ENCODE measurements at places on chromosomes 7 and 10.

GRCh38 chr7:128814499-128814898 lies 15.7 kb upstream of the FLNC start:
- no peak for DNase-seq

- DNase-seq: no peak
Observed at GRCh38 chr7:36677769-36678437, 46.4 kb downstream of the AOAH start.

- no peak for DNase-seq
Observed at GRCh38 chr10:1280466-1281404, 224.6 kb downstream of the WDR37 start.

GRCh38 chr10:42630537-42631134 lies 7.7 kb downstream of the ZNF33B start:
- no peak for DNase-seq

DNA sequence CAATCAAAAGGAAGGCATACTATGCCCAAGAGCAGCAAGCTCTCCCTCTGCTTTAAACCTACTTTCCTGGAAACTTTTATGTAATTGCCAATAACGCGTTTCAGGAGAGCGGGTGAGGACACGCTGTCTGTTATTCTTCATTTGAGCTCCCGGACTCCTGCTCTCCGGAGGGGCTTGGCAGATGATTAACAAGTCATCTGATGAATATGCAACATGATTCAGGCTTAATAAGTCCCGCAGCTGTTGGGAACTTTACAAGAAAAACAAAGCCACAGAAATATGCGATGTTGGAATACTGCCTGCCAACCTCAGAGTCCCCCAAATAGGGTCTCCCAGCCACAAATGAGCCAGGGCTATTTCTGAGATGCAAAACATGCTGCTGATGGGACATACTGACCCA lies 348.0 kb downstream of the GPAM start:
- no peak for DNase-seq

DNA sequence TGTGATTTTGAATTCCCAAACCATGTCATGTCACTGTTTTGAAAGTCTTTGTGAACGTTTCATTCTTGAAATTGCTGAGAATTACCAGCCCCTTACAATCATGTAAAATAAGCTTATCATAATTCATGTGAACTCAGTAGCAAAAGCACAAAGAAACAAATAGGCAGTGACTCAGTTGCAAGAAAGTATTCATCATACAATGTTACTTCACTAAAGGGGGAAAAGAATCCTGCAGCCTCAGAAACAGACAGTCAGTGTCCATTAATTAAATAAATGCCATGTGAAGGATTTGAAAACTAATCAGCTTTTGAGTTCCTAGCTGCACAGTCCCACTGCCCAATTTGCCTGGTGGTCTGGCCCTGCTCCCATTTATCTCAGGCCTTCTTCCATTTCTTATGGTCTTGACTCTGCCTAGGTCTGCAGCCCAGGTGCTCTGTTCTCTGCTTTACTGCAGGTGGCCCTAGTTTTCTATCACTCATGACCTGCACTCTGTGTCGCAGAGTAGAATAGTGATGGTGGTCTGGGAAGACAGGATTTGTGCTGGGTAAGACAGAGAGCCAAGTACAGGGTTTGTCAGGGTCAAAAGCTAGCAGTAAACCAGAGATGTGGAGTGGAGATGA lies 99.7 kb downstream of the PLCE1 start:
- no peak for DNase-seq

DNA sequence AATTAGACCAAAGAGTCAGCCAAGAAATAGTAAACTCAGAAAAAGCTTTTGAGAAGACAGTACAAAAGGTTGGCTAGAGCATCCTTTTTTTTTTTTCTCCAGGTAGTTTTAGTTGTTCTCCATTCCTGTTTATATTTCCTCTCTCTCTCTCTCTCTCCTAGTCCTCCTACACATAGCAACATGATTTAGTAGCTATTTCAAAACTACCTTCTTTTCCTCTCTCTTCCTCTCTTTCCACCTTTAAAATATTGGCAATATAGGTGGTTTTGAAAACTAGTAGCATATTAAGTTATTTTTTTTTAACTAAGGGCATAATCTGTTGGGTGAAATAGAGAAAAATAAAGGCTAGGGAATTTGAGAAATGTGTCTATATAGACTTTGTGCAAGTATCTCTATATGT lies 5.0 kb downstream of the SKIDA1 start:
- no peak for DNase-seq

- DNase-seq: no peak
Observed at GRCh38 chr7:77399816-77400215, 16.3 kb downstream of the GSAP start.

DNA sequence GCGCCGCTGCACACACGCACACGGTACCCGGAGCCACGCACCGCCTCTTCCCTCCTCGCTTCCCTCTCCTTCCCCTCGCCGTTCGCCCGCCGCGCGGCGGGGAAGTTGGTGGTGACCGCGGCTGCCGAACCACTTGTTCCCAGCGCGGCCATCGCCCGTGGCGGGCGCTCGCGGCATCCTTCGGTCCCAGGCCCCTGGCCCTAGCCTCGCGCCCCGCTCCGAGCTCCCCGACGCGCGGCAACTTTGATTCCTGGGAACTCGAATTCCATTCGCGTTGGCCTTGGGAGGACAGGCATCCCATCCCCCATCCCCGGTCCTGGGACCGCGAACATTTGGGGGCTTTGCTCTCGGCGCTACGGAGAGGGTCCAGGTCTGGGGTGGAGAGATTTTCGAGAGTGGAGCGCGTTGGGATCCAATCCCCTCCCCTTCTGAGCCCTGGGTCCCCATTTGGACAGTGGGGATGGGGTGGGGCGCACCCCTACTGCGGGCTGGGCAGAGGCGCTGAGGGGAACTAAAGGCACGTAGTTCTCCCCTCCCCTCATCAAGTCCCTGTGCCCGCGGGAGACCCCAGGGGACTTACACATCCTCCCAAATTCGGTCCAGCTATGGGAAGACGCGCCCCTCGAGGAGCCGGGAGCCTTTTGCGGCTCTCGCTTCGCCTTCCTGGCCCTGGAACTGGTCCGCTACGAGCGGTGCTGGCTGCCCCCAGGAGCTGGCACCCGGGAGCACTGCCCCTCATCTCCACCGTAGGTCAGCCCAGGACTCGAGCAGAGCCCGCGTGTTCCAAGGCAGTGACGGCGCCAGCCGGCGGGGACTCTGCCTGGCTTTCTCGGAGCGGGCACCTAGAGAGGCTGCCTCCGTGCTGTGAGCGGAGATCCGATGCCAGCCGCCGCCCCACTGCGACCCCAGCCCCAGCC lies 834 bp downstream of the CDH23 start:
- DNase-seq: no peak

- no peak for DNase-seq
Observed at GRCh38 chr10:132386419-132386831, 10.6 kb upstream of the PWWP2B start.

DNA sequence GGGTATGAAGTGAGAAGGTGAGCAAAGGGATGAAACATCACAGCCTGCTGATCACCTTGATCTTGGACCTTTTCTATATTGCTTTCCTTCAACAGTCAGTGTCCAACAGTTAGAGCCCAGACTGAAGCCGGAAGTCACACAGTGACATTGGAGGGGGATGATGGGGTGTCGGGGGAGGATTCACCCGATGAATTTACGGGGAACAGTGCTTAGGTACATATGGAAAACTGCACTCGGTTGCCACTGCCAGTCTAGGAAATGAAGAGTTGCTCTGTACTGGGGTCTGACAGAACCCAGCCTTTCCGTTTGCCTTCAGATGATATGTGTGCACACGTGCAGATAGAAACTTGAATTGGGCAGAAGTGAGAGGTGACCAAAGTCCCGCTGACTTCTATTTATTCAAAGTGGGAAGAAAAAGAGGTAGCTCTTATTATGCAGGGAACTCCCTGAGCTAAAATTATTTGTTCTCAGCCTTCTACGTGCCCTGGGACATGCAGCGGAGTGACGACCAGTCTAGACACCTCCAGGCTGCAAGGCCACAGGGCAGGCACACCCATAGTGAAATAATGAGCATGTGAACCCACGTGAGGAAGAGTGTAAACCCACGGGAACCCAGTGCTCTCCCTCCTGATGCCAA lies 107.2 kb upstream of the INHBA start:
- no peak for DNase-seq

GRCh38 chr7:83701736-83702135 lies 52.8 kb upstream of the SEMA3E start:
- no peak for DNase-seq

DNA sequence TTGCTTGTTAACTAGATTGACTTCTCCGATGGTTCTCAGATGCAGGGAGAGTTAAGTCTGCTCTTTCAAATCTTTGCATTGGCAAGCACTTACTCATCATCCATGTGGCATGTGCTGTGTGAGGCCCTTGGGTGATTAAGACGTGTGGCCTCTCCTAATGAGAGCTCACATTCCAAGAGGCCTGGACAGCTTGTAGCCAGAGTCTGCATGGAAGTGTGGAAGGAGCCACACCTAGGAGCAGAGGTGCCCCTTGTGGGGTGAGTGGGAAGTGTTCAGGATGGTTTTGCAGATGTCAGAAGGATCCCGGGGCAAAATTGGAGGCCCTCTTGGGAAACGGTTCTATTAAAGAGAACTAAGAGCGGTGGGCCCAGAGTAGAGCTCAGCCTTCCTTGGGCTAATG lies 225.9 kb downstream of the PAXIP1 start:
- no peak for DNase-seq

- no peak for DNase-seq
Observed at GRCh38 chr7:98217623-98218582, 6.7 kb downstream of the BHLHA15 start.

- DNase-seq: no peak
Observed at GRCh38 chr10:117647306-117647705, 104.8 kb downstream of the EMX2 start.

DNA sequence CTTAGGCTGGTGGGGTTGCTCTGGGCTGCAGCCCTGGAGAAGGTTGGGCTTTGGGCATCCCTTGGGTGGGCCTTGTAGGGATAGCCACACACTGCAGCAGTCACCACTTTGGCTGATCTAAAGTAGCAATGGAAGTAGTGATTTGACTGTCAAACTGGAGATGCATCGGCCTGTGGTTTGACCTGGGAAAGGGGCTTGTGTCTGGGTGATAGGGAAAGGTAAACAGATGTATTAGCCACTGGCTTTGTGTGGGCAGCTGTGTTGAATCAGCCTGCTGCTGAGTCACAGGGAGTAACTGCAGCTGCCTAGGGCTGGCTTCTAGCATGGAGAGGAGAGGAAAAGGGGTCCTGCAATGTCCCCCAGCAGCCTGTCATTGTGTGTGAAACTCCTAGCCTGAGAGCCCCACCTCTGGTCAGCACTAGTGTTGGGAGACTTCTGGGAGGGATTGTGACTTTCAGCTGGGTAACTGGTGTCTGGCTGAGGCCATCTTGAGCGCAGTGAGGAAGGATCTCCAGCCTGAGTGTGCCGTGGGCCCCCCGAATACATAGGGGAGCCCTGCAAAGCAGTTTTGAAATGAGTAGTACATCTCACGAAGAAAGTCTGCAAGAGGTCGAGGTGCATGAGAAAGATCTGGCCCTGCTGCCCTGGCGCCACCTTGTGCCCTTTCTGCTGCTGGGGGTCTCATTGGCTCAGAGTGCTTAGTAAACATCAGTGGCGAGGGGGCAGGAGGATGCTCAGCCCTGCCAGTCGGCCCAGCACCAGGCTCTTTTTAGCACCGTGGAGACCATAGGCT lies 117.3 kb downstream of the FANK1 start:
- no peak for DNase-seq

- no peak for DNase-seq
Observed at GRCh38 chr10:77291596-77292505, 345.8 kb downstream of the KCNMA1 start.

GRCh38 chr10:61662794-61663259 lies at the start of gene CABCOCO1:
CABCOCO1 (plus strand) TSS chr10:61662929; CDS start chr10:61662973, 44 bp downstream.
- no peak for DNase-seq

DNA sequence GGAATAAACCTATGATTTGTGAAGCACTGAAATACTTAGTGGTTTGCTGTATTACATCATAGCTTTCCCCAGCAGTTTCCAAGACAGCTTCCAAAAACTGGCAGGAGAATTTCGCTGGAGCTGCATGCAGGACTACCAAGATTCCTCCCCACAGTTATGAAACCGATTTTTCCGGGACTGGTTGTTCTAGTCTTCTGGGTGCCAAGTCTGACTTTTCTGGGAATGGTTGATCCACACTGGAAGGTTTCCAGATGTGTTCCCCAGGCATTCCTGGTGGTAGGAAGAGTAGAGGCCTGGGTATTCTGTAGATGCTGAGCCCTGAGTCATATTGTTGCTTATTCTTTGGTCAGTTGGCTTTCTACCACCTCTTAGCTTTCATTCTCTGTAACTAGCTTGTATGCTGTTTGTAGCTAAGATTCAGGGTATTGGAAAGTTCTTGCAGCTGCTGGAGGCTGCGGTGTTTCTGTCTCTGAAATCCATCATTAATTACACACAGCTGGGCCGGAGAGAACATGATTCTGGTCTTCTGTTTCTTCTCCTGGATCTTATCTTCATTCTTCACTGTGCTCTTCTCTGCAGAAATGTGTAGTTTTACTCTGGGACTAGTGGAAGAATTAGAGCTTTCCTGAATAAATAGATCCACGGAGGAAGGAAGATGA lies 6.3 kb downstream of the ABCC2 start:
- DNase-seq: no peak

DNA sequence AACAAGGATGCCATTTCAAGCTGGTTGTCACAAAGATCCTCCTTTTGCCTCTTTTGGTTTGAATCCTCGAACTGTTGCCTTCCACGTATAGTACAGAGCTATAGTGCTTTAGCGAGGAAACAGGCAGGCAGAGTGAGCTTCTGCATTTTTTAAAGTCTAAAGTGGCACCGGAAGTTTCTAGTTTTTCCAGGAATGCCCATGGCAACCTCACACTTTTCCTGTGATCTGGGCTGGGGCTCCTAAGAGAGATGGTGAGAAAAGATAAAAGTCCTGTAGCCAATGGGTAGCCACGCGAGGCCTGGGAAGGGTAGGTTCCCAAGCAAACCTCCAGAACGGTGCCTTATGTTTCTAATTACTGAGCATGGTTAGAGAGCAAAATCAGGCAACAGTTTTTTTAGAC lies 76.7 kb downstream of the CALD1 start:
- no peak for DNase-seq

- no peak for DNase-seq
Observed at GRCh38 chr7:98913026-98913425, 34.7 kb downstream of the TRRAP start.

DNA sequence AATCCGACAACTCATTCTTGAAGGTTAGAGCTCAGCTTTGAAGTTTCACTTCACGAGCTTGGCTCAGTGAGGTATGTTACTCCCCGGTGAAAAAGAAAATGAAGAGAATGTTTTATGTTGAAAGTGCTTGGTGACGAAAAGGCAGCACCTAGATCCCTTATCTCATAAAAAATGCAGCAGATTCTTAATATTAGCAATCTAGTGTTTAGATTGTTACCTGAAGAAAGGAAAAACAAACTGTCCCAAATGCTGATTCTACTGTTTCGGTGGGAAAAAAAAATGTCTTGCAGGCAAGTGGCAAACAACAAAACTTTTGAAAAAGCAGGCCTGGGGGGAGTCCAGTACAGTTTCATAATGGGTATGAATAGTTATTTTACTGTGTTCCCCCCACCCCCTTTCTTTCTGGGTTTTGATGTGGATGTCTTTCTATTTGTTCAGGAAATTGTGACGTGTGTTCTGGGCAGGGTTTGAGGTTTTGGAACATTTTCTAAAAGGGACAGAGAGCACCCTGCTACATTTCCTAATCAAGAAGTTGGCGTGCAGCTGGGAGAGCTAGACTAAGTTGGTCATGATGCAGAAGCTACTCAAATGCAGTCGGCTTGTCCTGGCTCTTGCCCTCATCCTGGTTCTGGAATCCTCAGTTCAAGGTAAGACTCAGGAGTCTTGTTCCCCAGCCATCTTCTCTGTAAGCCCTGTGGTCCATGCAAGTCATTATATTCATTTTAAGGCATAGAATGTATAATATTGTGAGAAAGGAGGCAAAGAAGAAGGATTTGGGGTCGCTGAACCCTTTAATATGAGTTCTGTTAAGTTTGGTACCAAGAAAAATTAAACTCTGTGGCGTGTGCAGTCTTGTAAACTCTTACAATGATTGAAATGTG lies at the start of gene SRGN:
Gene SRGN (plus strand): TSS at position 514 of the 881 bp plus-strand sequence. CDS start 55 bp downstream, at position 569.
- no peak for DNase-seq
